ENCODE measurements at places on chromosomes 3 and 15.

- no peak for DNase-seq
Measured at GRCh38 chr3:192899540-192899982, 18.1 kb downstream of the MB21D2 start.

GRCh38 chr3:33889394-33890039 is 91.1 kb downstream of the PDCD6IP start:
- DNase-seq = no peak

GRCh38 chr15:54810496-54810895 is 386.2 kb downstream of the RSL24D1 start:
- DNase-seq = no peak

DNA sequence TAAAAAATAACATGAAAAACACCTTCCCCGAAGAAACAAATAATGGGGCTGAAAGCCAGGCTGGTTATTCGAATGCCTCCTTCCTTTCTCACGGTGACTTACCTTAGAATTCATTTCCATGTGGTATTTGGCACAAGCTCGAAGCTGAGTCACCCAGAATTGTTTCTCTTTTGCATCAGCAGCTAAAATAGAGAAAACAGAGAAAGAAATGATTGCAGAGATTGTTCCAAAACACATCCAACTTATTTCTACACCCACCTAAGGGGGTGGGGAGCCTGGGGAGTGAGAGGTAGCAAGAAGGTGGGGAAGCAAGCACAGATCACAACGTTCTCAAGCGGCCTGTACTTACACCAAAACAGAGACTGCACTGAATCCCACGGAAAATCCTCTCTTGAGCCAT is 104.7 kb downstream of the OSBPL10 start:
- DNase-seq = no peak

GRCh38 chr3:172283841-172284357 is 164.4 kb downstream of the GHSR start:
- DNase-seq = no peak

DNA sequence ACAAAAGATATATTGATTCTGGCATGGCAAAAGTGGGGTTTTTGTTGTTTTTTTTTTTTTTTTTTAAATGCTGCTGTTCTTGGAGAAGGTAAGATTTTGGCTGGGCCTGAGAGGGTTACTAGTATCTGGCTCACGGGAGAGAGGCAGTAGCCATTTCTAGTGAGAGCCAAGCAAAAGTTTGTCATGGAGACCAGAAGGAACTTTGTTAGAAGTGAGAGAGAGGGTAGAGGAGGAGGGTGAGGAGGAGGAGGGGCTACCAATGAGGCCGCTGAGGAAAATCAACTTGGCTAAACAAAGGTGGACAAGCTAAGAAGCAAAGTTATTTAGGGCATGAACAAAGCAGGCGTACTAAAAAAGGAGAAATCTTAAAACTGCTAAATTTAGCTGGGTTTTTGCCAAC is 48.9 kb upstream of the STRIT1 start:
- no peak for DNase-seq

- DNase-seq = no peak
Measured at GRCh38 chr3:158794936-158795518, 6.8 kb upstream of the MFSD1 start.

DNA sequence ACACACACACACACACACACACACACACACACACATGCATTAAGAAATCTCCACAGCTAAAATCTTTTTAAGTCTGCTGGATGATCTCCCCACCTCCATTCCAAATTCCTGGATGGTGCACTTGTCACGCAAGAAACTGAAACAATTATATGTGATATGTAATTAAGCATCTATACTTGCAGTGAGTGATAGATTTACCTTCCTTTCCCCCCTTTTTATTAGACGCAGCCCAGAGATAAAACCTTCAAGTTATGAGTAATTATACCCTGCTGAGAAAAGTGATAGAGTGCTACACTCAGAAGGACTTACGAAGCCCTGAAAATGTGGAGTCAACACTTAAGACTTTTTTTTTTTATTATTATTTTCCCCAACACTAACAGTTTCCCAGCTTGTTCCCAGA is 255.2 kb downstream of the LSAMP start:
- DNase-seq = no peak

GRCh38 chr3:64262574-64263114 is 37.4 kb upstream of the PRICKLE2 start:
- no peak for DNase-seq

GRCh38 chr3:157786211-157786610 is 283.0 kb upstream of the VEPH1 start:
- DNase-seq = no peak

DNA sequence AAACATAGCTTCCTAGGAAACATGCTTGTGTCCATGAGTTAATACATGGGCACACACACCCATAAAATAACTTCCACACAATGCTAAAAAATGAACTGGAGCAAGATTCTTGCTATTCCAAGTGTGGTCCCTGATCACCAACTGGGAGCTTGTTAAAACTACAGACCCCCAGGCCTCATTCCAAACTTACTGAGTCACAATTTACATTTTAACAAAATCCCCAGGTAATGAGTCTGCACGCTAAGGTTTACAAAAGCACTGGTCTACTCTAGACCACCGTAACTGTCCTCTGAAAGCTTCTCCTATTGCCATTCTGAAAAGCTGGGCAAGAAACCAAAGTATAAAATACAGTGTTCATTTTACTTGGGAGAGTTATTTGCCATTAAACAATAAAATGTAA is 45.4 kb downstream of the IGF2BP2 start:
- no peak for DNase-seq

DNA sequence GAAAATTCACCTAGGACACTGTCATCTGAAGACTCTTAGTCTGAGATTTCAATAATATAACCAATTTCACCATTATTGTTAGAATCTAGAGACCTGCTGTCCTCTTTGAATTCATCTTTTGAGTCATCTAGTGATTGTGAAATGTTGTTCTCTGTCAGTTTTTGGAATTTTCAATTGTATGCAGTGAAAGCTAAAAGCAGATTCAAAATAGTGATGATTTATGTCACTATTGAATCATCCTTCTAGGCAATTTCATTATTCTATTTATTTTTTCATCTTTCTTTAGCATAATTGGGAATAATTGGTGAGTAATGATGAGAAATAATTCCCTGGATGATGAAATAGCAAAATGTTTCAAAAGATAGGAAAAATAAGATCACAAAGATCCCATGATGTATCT is 101.7 kb upstream of the EIF1B start:
- DNase-seq = no peak

GRCh38 chr3:65901226-65901625 is 137.5 kb downstream of the MAGI1 start:
- DNase-seq = no peak

DNA sequence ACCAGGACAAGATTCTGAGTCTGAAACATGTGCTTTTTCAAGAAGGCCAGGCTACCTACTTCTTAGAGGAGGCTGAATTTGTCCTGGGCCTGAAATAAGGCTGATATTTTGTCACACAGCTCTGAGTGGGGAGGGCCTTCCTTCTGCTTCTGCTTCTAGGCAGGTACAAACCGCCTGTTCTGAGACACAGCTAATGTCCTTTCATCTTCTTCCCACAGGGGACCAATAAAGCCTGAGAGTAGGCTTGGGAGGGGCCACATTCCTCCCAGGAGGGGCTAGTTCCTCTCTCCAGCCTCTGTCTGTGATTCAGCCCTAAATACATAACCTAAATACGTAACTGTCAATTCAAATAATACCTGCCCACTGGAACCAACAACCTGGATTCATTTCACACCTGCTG is 34.8 kb downstream of the CRYGS start:
- DNase-seq = no peak

DNA sequence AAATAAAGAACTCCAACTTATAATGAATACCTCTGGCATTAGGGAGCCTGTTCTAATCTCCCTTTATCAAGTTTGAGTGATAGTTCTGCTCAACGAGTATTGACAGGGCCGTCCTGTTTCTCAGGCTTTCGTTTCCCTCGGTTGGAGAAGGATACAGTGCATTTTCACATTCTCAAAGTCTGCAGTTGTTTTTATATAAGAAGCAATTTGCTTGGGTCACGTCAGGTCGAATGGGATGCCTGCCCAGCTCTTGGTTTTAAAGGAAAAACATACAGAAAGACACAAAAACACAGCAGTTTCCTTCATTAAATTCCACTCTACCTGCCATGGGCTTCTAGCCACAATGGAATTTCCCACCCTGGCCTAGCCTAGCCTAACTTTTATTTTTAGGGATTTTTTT is 366.3 kb downstream of the TIGIT start:
- no peak for DNase-seq

DNA sequence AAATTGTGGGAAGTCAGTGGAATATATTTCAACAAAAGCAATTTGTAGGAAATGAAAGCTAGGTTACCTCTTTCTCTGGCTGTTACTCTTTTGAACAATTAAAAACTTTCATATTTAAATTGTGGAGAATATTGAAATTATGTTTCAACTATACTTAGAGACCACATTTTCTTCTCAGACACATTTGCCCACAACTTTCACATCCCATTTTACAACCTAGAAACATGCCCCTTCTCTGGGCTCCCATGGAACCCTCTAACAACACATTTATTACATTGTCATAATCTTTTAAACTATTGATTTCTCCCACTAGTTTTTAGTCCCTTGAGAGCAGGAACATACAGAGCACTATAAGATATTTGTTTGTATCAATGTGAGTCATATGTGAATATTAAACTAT is 211.7 kb upstream of the TTC14 start:
- no peak for DNase-seq

DNA sequence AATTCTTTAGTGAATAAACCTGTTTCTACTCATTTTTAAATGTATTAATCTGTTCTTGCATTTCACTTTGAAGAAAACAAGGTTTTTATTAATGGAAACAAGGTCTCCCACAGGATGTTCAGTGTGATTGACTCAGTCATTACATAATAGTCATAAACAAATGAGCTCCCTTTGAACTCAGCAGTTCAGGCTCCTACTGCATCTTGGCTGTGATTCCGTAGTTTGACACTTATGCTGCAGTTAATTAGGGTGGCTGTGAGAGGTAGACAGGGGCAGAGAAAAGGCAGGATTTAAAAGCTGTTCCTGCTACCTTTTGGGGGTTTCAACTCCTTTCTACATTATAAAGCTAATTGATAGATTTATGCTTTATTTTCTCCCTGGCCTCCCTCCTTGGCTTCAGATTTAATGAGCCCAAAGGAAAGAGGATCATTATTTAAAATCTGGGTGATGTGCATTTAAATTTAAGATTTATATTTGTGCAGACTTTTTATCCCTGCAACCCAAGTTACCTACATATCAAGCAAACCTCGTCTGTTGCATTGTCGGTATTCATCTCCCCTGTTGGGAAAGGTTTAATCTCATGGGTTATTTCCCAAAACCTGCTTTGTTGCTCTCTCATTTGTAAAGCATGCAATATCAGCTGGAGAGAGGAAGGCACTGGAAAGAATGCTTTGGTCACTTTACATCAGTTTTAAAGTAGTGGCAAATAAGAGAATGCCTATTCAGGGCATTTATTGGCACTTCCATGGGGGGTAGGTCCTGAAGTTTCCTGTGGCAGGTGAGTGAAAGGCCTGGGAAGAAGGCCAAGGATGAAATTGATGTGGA is 345.0 kb upstream of the NR2E3 start:
- DNase-seq = no peak

- DNase-seq = peak; percentile 47
Measured at GRCh38 chr3:183427876-183428446, 458 bp downstream of the MCF2L2 start.

GRCh38 chr3:184564685-184565385 is 3.2 kb downstream of the EPHB3 start:
- no peak for DNase-seq

DNA sequence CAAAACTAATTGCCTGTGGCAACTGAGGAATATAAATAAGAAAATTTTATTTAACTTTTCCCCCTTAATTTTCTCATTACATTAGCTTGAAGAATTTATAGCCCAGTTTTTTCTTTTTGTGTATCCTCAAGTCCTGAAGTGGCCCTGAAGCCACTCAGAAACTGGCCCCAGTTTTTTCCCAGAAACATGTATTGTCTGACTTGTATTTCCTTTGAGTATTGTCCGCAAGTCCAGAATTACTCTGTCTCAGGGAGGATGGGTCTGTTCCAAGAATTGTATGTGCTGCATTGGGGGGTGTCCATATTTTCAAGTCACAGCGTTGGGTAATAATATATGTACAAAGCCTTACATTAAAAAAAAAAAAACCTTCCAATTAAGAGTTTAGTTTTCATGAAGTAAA is 149.7 kb upstream of the IL12A start:
- no peak for DNase-seq

DNA sequence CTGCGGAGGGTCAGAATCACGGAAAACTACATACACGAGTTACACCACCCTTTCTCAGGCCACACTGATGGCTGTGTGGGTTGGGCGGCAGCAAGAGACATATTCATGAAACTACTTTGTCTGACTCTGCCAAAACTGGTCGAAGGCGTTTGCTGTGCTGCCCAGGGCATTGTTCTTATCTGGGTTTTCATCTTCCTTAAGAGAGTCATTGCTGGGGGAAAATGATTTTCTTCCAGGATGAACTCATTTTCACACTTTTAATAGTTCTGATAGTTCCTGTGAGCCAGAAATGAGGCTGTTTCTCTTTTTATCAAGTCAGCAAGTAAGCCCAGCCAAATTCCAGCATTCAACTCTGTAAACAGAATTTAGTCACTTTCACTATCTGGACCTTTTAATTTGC is 47.6 kb downstream of the TRIM71 start:
- DNase-seq = no peak

GRCh38 chr3:70607469-70607868 is 295.0 kb upstream of the MDFIC2 start:
- DNase-seq = no peak

DNA sequence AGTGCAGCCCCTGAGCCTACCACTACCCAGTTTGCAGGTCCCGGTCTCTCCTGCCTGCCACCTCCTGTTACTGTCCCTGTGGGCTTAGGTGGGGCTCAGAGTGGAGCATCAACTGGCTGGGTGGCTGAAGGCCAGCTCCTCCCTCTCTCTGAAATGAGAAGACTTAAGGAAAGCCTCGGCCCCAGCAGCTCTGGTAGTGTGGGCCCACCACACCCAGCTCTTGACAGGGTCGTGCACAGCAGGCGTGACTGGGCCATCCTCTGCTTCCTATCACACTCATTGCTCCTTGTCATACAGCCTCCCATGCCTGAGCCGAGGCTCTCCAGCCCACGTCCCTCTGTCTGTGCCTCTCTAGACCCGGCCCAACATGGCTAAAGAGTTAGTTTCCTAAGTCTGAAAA is 142.7 kb upstream of the LINGO1 start:
- DNase-seq = no peak

DNA sequence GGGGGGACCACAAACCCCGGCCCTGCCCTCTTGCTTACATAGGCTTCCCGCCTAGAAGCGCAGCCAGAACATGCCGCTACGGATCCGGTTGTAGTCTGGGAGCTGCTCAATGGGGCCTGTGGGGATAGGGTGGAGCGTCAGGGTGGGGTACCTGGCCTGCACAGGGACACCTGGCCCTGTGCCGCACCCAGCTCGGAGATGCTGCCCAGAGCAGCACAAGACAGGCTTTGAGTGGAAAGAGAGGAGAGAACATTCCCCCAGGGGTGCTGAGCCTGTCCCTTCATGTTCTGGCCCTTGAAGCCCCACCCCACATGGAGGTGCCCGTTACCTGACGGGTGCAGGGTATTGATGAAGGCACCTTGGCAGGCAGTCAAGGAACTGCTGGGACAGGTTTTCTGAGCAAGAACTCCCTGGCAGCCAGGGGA is 4.0 kb upstream of the COL7A1 start:
- DNase-seq = no peak
